ENCODE measurements at places on chromosomes 12 and 14. TPM values are rescaled to one million over a fixed set of nuclear protein-coding genes. Genes with fewer than 3 reads are reported as not detected.

The FKBP11 gene
- total RNA-seq = 156 TPM

The SYT1 gene
- total RNA-seq = not detected

The FZD10 gene
- not detected for total RNA-seq

The LETMD1 gene
- total RNA-seq = 57.1 TPM

The PIWIL1 gene
- not detected for total RNA-seq

The SPIC gene
- 0.24 TPM for total RNA-seq

The OASL gene
- total RNA-seq = 48.0 TPM

The CCDC184 gene
- total RNA-seq = 6.2 TPM

The RHOJ gene
- not detected for total RNA-seq

The HOXC6 gene
- not detected for total RNA-seq

The TAS2R10 gene
- not detected for total RNA-seq

The CLEC4C gene
- 0.54 TPM for total RNA-seq

The POMT2 gene
- total RNA-seq = 8.6 TPM

The ACOT4 gene
- total RNA-seq = 3.0 TPM

The SMIM41 gene
- not detected for total RNA-seq

The CCDC177 gene
- not detected for total RNA-seq

The FGF6 gene
- not detected for total RNA-seq

The SPX gene
- total RNA-seq = not detected

The ZDHHC22 gene
- total RNA-seq = not detected

The LRRIQ1 gene
- not detected for total RNA-seq

The DPF3 gene
- 1.4 TPM for total RNA-seq

The GLT1D1 gene
- total RNA-seq = 2.6 TPM

The OR4K1 gene
- total RNA-seq = not detected

The RPGRIP1 gene
- total RNA-seq = 0.68 TPM

The BCL2L2 gene
- 14.4 TPM for total RNA-seq

The SELPLG gene
- 201 TPM for total RNA-seq

The CCDC198 gene
- not detected for total RNA-seq

The CMTM5 gene
- 4.5 TPM for total RNA-seq

The GRIN2B gene
- not detected for total RNA-seq

The GPN3 gene
- total RNA-seq = 6.1 TPM

The DEGS2 gene
- 7.1 TPM for total RNA-seq

The FSCB gene
- not detected for total RNA-seq

The TROAP gene
- total RNA-seq = 0.58 TPM

The TMBIM4 gene
- 63.2 TPM for total RNA-seq

The SDS gene
- not detected for total RNA-seq

The RDH16 gene
- 2.3 TPM for total RNA-seq

The CEBPE gene
- not detected for total RNA-seq

The GPR84 gene
- total RNA-seq = 0.45 TPM

The PTPRB gene
- 2.3 TPM for total RNA-seq

The DNAI7 gene
- total RNA-seq = 0.15 TPM

The TMEM30B gene
- total RNA-seq = 1.0 TPM

The SRRM4 gene
- total RNA-seq = not detected

The LRIG3 gene
- 0.18 TPM for total RNA-seq

The GLIPR1 gene
- 106 TPM for total RNA-seq

The LGR5 gene
- not detected for total RNA-seq

The OR6C6 gene
- total RNA-seq = not detected

The SALL2 gene
- 2.5 TPM for total RNA-seq

The OR6C70 gene
- not detected for total RNA-seq

The PLCZ1 gene
- total RNA-seq = not detected

The MIPOL1 gene
- not detected for total RNA-seq

The SLC10A1 gene
- not detected for total RNA-seq

The COCH gene
- total RNA-seq = 0.27 TPM

The ORMDL2 gene
- 21.3 TPM for total RNA-seq

The MAP1LC3B2 gene
- total RNA-seq = 3.7 TPM

The CD163L1 gene
- total RNA-seq = 0.34 TPM

Measured in natural killer cell (primary cell).